ENCODE measurements at places on chromosomes 7 and 10.

DNA sequence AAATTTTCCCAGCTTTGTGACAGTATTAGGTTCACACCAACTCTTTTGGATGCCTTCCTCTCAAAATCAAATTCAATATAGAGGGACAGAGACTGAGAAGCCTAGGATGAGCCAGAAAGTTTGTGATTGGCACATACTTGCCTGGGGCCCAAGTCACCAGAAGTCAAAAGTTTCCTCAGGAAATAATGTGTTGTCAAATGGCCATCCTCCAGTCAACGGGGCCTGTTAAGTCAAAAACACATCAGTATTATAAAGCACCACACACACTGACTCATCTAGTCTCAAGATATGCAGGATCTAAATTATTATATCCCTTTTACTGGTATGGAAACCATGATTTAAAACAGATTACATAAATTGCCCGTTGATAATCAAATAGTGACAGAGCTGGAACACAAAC lies 158.1 kb downstream of the AHR start:
- no peak for DNase-seq

DNA sequence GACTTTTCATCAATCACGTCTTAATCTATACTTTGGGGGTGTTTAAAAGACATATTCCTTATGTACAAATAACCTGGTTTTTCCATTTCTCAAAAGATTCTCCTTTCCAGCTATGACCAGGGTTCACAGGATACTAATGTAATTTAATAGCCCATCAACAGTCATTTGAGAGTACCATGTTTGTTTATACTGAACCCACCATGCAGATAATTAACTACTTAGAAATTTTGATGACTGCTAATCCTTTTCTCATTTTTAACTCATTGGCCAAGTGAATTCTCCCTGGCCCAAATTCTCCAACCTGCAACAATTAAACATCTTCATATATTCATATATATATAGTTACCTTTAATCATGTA lies 28.8 kb upstream of the KMT2E start:
- no peak for DNase-seq

DNA sequence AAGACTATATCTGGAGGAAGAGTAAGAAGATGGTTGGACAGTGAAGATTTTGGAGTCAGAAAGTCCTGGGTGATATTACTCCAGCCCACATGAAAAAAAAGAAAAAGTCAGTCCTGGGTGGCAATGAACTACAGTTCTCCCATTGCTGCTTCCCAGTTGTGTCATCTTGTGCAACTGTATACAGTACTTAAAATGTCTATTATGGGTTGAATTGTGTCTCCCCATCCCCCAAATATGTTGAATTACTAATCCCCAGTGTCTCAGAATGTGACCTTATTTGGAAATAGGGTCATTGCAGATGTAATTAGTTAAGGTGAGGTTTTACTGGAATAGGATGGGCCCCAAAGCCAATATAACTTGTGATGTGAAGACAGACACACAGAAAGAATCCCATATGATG lies 15.6 kb downstream of the SEC23IP start:
- DNase-seq, result no peak

GRCh38 chr10:14742382-14742781 lies 32.3 kb downstream of the FAM107B start:
- no peak for DNase-seq

- DNase-seq, result no peak
Measured at GRCh38 chr7:140168816-140169215, 8.0 kb downstream of the KDM7A start.

DNA sequence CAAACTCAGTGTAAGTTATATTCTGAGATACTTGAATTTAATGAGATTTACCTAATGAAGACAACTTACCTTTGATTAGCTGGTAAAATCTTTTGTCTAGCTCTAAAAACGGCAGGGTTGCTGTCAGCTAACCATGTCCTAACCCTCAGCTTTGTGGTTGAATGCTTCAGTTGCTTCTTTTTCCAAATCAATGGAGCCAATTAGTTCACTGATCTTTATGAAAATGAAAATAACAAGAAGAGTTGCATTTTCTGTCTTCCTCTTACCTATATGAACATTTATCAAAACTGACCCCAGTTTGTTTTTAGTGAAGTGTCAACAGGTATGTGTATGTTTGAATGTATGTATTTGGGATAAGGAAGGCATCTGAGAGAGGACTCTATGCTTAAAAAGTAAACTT lies 253.1 kb upstream of the MTPN start:
- no peak for DNase-seq

GRCh38 chr10:89515031-89515841 lies 20.2 kb downstream of the SLC16A12 start:
- DNase-seq, result no peak

- DNase-seq, result no peak
Measured at GRCh38 chr10:93189944-93190343, 116.3 kb downstream of the CYP26A1 start.

DNA sequence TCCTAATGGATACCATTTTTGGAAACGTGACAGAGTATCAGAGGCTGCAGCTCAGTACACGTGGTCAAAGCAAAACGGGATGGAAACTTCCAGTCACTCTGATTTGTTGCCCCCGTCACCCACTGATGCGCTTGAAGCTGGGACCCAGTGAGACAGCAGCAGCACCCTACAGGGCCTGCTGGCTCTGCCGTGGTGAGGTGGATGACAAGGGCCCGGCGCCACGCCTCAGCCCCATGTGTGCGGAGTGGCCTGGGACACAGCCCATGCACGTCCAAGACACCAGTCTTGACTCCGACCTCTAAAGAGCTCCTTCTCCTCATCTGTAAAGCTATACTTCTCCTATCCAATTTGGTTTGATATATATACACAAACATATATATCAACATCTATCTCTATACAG lies 39.0 kb downstream of the CLEC2L start:
- no peak for DNase-seq

DNA sequence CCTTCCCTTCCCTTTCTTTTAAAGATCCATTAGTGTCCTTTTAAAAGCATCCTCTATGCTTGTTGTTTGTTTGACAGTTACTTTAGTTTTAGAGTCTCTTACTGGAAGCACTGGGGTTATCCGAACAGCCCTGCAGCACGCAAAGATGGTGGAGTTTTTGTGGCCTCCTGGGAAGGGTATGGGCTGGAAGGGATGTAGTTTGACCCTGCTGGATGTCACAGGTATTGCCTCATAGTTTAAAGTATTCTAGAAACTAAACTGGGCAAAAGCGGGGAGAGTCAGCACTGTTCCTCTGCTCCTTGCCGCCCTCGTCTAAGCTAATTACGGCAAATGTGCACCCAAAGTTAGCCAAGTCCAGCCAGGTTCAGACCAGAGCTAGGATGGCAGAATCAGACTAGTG lies 35.8 kb upstream of the GNAI1 start:
- no peak for DNase-seq

DNA sequence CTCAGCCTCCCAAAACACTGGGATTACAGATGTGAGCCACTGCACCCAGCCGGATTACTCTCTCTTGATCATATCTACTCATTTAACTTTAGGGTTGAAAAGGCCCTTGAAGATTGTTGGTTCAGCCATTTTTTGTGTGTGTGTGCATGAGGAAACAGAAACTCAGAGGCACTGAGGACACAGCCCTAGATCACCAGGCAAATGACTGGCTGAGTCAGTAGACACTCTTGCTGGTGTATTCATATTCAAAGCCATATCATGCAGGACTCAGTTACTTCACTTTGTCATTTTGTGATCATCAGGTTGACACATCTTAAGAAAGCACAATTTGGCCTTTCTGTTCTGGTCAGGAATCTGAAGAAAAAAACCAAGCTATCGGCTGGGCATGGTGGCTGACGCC lies 253.4 kb downstream of the TRIL start:
- no peak for DNase-seq

GRCh38 chr10:60388709-60389301 lies 870 bp downstream of the ANK3 start:
- DNase-seq, result no peak

- no peak for DNase-seq
Measured at GRCh38 chr10:119401671-119402395, 140.7 kb downstream of the RGS10 start.

- DNase-seq, result no peak
Measured at GRCh38 chr10:31822150-31822549, 106.5 kb downstream of the ARHGAP12 start.

DNA sequence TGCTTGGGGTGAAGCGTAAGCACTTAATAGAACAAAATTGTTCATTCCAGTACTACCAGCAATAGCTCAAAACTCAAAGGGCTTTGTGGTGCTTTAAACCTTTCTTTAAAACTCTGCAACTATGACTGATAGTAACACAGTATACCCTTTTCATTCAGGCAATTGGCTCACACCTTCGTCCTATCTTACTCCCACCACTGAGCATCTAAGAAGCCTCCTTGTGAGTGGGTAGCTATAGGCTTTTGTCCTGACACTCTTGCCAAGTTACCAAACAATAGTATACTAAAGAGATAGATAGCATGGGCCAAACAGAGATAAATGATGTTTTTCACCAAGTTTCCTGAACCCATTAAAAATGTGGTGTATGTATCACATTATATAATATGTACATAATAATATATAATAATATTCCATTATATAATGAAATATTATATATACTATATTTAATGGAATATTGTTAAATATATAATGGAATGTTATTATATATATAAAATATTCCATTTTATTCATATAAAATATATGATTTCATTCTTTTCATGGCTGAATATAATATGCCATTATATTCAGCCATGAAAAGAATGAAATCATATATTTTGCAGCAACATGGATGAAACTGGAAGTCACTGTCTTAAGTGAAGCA lies 96.2 kb downstream of the TES start:
- DNase-seq, result no peak

- no peak for DNase-seq
Measured at GRCh38 chr10:3948843-3949242, 163.8 kb upstream of the KLF6 start.

- DNase-seq, result no peak
Measured at GRCh38 chr7:140621401-140622021, 19.1 kb downstream of the DENND2A start.

- DNase-seq, result no peak
Measured at GRCh38 chr10:7794251-7795026, 6.5 kb downstream of the ATP5F1C start.

GRCh38 chr10:70369498-70370018 lies 12.9 kb downstream of the LRRC20 start:
- DNase-seq, result no peak

GRCh38 chr7:140591180-140591902 lies 49.3 kb downstream of the DENND2A start:
- DNase-seq, result no peak

DNA sequence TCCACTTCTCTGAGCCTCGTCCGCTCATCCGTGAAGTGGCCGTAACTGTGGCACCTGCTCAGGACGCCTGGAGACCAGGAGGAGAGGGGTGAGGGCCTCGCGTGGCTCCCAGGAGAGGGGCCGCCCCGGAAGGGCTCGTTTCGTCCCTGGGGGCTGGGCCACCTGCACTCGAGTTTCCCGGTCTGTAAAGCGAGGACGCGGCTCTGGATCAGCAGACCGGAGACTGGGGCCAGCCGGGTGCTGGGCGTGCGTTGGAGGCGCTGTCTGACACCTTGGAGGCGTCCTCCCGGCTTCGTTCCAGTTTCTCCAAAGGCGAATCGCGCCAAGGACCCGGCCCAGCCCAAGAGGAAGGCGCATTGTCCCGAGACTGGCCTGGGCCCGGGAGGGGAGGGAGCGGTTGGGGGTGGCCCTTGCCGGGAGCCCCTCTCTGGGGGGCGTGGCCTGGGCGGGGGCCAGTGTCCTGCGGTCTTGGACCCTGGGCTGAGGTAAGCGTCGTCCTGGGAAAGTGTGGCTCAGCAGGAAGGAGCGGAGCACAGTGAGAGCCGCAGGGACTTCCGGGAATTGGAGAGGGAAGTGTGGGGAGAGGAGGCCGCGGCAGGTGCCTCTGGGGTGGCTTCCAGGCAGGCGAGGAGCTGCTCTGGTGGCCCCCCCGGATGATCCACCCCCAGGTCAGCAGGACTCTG lies 89.6 kb downstream of the FOXL3 start:
- no peak for DNase-seq

DNA sequence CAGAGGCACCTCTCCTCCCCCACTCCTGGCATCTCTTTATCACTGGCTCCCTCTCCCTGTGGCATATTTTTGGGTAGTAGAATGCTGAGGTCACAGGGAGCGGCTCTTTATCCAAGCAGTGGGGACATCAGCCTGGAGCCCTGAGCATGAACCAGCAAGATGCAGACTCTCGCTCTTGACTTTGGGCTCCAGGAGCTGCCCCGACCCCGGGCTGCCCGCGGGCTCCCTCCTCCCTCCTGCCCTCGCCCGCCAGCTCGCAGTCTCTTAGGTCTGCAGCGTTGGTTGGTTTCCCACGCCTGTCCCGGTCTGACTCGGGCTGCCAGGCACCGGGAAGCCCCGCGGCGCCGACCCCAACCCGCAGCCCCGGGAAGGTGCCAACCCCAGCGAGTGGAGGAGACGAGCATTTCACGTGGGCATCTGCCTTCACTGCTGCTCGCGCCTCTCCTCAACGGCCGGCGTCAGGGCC lies 1.3 kb downstream of the INSYN2A start:
- no peak for DNase-seq

DNA sequence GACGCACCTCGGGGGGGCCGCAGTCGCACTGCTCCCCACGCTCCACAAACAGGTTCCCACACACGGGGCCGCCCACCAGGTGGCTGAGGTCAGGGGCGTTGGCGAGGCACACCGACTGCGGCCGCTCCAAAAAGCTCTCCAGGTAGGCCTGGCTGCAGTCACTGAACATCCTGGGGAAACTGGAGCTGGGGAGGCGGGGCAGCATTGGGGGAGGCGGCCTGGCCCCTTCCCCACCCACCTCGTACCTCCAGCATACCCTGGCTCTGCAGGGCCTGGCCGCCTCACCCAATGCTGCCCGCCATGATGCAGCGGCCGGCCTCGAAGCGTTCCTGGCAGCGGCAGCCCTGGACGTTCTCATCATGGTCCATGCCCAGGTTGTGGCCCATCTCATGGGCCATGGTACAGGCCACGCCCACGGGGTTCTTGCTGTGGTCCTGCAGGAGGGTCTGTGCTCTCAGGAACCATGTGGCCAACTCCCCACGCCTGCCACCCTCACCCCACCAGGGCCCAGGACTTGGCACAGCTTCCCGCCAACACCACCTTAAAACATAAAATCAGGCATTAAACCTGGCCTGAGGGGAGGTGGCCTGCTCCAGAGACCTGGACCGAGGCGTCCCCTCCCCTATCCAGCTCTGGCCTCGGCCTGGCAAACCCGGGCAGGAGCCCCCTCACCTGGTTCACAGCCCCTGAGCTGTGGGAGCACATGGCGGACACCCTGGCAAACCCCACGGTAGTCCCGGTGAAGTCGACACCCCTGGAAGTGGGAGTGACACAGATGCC lies 5.0 kb downstream of the ADAM8 start:
- no peak for DNase-seq

DNA sequence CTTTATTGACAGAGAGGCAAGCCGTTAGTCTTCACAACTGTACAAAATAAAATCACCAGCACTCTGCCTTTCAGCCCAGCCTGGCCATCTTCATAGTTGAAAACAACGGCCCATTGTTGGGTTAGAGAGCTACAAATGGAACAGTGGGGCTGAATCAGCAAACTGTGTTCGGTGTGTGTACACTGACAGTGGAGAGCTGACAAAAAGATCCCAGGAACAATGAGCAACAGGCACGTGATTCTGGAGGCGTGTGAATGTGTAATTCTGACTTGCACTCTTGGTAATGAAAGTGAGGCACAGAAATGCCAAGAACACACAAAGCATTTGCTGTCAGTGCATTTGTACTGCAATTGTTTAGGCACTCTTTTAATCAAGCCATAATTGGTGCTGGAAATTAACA lies 303.7 kb downstream of the WDR11 start:
- peak; percentile 91 for DNase-seq

GRCh38 chr10:76136961-76137360 lies 705.5 kb downstream of the LRMDA start:
- no peak for DNase-seq

GRCh38 chr10:71268247-71268691 lies 50.8 kb upstream of the SLC29A3 start:
- no peak for DNase-seq

- no peak for DNase-seq
Measured at GRCh38 chr7:145378197-145378596, 542.3 kb upstream of the TPK1 start.
